ENCODE measurements at places on chromosomes 6 and 20.
A peak's percentile ranks its signal among the peaks of the same experiment; 100 is the strongest.

DNA sequence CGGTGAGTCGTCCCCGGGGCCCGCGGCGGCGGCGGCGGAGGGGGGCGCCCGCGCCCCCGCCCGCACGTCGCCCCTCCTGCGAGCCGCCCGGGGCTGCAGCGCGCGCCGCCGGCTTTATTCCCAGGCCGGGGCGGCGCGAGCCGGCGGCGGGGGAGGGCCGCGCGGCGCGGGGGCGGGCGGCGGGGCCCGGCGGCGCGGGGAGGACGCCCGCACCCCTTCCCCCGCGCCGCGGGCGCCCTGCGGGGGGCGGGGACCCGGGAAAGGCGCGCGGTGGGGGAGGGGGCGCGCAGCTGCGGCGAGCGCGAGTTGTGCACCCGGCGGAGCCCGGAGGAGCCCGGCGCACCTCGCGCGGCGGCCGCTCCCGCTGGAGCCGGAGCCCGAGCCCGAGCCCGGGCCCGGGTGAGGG is 646 bp downstream of the HMGA1 start:
- no peak for DNase-seq

DNA sequence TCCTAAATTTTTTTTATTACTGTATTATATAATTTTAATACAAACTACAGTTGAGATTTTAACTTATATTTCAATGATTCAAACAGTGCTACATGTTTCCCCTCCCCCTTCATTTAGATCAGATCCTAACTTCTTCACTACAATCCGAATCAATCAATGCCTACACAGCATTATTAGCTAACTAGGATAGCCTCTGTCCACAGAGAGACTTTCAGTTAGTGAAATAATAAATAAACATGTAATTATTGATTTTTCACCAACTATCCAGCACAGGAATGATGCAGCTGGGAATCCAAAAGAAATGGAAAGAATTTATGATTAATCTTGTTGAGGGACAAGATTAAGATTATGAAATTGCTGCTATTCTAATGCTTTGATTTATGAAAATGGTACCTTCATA is 163.7 kb downstream of the PHF3 start:
- DNase-seq: no peak

GRCh38 chr6:149211046-149211571 is 106.4 kb upstream of the TAB2 start:
- DNase-seq: peak; percentile 66

- DNase-seq: no peak
Measured at GRCh38 chr20:19210391-19211155, 1.9 kb upstream of the SLC24A3 start.

DNA sequence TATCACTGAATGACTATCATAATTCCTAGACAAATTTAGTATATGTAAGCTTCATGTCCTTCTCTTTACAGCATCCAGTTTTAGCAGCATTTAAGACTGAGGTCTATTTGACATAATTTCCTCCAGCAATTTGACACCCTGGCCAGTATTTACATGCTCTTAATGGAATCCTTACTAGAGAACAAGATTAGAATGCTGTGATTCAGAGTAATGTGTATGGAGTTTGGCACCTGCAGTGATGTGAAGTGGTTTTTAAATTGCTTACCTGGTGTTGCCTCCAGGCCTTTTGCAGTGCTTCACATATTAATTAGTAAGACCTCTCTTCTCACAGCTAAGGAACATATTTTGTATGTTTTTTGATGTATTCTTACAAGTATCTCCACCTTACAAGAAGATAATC is 9.8 kb downstream of the NKX2-4 start:
- DNase-seq: no peak

DNA sequence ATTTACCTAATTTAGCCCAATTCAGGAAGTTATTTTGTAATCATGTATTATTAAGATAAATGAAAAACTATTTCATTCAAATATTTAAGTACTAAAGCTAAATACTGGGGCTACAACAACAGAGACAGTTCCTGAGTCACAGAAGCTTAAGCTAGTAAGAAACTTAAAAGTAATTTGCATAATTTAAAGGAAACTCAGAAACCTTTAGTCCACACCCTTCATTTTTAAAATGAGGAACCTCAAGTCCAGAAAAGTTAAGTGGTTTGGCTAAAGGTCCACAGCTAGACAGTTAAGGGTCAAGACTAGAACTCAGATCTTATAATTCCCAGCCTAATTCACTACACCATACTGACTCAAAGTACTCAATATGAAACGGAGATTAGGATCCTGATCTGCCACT is 7.2 kb downstream of the LMBRD1 start:
- DNase-seq: no peak

DNA sequence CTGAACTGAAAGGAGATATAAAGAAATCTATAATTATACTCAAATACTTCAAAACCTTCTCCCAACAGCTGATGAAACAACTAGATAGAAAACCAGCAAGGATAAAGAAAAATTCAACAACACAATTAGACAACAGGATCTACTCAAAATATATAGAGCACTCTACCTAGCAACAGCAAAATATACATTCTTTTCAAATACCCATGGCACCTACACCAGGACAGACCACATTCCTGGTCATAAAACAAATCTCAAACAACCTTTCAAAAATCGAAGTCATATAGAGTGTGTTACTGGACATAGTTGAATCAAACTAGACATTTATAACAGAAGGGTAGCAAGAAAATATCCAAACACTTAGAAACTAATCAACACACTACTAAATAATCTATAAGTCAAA is 43.2 kb downstream of the RNF24 start:
- DNase-seq: no peak

Measured in hematopoietic multipotent progenitor cell treated with erythropoietin and hydrocortisone succinate and interleukin-3 and kit ligand, for 6 days (in vitro differentiated cells).